Lower lobe of right lung (tissue), 2 donors: ENCODE measurements at places on chromosomes 12 and 14. TPM values are rescaled to one million over a fixed set of nuclear protein-coding genes. Genes with fewer than 3 reads are reported as not detected.

GRCh38 chr12:97778111-97778510 lies 315.5 kb downstream of the RMST start:
- no peak for DNase-seq

The SLC25A47 gene
- total RNA-seq, result not detected

DNA sequence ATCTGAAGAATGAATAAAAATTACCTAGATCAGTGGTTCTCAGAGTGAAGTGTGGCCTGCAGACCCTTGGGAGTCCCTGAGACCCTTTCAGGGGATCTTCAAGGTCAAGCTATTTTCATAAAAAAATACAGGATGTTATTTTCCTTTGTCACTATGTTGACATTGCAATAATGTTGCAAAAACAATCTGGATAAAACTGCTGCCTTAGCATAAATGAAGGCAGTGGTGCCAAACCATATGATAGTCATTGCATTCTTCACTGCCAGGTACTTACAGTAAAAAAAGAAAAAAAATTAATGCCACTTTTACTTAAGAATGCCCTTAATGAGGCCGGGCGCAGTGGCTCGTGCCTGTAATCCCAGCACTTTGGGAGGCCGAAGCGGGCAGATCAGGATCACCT lies 2.0 kb upstream of the CD4 start:
- DNase-seq, result no peak

DNA sequence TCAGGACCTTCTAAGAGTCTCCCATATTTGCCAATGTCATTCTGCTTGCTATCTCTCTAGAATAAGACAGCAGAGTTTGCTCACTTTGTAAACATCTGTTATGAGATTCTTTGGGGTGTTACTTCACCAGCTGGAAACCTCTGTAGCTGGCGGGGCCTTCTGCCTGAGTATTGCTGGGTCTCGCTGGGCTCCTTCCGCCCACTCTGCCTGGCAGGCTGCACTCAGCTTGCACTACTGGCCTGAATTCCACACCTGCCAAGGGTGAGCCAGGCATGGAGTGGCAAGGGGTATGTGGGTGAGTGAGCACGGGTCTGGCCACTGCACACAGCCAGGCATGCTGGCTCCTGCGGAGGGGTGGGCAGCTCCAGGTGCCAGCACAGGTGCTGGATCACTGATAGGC lies 267.3 kb upstream of the PDE3A start:
- DNase-seq, result no peak

- no peak for DNase-seq
Observed at GRCh38 chr12:13038491-13039161, 5.6 kb upstream of the FAM234B start.

- no peak for DNase-seq
Observed at GRCh38 chr12:96190413-96191108, 3.6 kb upstream of the ELK3 start.

The ANO6 gene
- total RNA-seq, result 64.1 TPM
